ENCODE measurements at places on chromosomes 1 and 21.
A peak's percentile ranks its signal among the peaks of the same experiment; 100 is the strongest.

- DNase-seq = no peak
These were observed 39.6 kb downstream of the PRDM15 start for GRCh38 chr21:41839387-41840000.

DNA sequence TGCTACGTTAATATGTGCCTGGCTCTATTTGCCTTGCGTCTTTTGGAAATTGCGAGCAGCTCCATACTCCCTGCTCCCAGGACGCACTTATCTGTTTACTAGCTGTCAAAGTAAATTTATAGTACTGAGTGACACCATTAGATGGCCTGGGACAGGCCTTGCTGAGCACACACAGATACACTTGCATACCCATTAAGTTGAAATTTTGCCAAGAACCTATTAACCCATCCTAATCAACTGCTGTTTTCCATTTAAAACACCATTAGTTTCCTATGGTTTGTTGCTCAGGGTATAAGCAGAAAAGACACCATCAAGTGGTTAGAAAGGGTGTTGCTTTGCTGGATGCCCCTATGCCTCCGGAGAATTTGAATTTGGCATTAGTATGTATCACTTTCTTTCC lies 187.3 kb downstream of the SLC44A5 start:
- DNase-seq = no peak

GRCh38 chr1:229579059-229579673 lies 20.7 kb upstream of the ABCB10 start:
- DNase-seq = peak; percentile 74

GRCh38 chr1:47578721-47579419 lies 141.0 kb downstream of the FOXD2 start:
- no peak for DNase-seq

DNA sequence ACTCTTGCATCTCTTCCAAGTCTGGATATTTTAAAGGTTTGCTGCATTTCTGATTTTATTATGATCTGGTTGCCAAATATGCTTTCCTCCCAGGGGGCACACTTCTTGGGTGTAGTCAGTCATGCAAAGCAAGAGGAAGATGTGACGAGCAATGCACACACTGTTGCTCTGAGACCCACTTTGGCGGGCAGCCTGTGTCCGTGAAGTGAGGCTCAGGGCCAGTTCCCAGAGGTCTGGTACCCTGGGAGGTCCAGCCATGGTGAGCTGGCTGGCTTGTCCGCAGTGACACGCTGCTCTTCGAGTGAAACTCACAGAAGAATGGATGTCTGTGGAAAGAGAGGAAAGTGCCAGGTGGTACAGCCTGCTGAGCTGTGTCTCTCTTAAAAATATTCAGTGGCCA lies 52.8 kb upstream of the EDN2 start:
- DNase-seq = peak; percentile 25

GRCh38 chr1:25245809-25246599 lies 1.2 kb downstream of the RSRP1 start:
- no peak for DNase-seq

- DNase-seq = peak; percentile 61
These were observed at the start of gene ADAMTS5 for GRCh38 chr21:26967062-26967913. TSS of gene ADAMTS5 (minus strand) at chr21:26967088. CDS start at chr21:26966391, 697 bp downstream.

GRCh38 chr1:113756461-113756860 lies 2.8 kb downstream of the PHTF1 start:
- no peak for DNase-seq

DNA sequence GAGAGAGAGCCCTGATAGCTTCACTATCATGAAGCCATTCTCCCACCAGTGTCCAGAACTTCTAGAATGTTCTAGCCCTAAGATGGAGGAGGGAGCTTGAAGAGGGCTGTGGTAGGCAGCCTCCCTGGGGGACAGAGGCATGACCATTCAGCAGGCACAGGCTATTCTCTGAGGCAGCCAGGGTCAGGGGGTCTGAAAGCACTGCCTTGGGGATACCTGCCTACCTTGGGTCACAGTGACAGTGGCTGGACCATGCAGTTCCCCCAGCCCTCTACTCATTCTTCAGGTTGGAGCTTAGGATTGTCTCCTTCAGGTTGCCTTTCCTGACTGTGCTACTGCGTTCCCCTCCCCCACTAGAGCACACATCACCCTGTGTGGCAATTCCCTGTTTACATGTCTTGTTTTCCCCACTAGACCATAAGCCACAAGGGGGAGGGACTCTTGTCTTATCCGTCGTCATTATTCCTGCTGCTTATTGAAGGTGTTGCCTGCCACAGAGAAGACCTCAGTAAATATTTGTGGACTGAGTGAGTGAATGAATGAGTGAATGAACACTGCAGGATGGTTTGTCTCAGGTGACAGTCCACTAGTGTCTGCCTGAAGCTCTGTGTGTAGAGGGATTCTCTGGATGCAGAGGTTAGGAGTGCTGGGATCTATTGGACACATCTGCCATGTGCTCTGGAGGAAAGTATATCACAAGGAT lies 5.2 kb downstream of the ZDHHC18 start:
- DNase-seq = no peak

DNA sequence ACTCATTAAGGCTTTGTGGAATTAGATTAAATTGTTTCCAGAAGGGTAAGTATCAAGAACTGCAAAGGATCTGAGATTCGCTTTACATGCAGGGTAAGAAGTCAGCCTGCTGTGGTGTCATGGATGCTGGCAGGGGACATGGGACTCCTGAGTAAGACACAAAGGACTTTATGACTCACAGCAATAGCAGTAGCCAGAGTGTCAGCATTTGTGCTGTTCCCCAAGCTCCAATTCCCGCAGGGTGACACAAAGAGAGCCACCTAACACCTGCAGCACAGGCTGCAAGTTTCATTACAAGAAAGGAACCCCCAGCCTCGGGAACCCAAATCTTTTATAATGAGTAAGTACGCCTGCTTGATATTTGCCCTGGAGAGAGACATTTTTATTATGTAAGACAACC lies 298.1 kb upstream of the POU3F1 start:
- no peak for DNase-seq

DNA sequence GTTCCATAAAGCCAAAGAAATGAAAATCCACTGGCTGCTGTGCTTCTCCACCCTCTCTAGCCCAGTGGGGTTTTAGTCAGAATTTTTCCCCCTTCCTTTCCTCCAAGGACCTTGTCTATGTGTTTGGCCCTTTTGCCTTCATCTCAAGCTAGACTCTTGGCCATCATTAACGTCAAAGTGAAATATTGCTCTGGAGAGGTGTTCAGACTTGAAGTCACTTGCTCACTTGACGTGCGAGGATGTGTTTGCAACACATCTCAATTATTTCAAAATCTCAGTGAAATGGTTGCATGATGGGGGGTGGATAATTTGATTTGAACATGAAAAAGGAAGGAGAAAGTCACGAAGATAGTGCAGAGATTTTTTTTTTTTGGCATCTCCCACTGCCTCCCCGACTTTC lies 13.6 kb downstream of the EVA1C start:
- DNase-seq = no peak

GRCh38 chr1:246782120-246782900 lies 58.1 kb downstream of the SCCPDH start:
- peak; percentile 71 for DNase-seq

- DNase-seq = no peak
These were observed 47.6 kb downstream of the RHOU start for GRCh38 chr1:228782662-228783417.

DNA sequence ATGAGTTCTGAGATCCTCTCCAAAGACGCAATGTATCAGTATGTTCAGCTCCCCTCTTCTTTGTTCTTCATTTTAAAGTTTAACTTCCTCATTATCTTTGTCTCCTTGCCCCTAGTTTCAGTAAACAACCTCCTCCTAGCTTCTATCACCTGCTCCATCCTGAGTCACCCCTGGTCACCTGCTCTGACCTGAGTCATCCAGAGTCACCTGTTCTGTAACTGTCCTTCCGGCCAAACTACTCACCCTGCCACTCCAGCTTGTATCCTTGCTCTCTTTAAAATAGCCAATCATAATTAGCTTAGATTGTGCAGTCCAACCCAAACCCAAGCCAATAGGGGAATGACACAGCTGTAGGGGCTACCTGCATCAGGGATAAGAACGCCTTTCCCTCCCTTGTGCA lies 332.0 kb downstream of the OLFM3 start:
- no peak for DNase-seq

DNA sequence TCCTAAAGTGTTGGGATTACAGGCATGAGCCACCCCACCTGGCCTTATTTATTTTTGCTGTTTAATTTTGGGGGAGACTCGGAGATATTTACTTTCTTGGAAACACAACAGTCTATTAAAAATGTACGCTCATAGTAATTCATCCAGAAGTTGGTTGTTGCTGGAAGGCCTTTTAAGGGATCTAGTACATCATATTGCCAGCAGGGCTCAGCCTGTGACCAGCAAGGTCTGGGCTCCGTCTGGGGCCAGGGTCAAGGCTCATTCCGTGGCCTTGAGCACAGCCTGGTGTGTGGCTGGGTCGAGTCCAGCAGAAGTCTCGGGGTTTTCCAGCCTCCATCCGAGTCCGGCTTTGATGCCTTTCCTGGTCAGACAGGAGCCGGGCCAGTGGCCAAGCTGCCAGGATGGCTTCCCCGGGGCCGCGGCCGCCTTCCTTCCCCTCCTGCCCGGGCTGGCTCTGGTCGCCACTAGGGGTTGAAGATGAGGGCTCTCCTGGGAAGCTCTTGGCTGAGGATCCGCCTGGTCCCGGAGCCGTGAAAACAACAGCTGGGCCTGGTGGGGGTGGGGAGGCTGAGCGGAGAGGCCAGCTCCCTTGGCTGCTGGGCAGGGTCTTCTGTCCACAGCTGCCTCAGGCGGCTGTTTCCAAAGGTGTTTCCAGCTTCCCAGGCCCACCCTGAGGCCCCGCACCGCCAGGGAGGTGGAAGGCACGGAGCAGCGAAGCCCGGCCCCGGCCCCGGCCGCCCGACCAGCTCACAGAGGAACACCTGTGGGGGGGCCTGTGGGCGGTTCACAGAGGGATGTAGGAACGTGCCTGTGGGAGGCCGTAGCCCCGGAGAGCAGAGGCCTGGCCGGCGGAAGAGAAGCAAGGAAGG lies 5.1 kb upstream of the VWA1 start:
- peak; percentile 93 for DNase-seq

DNA sequence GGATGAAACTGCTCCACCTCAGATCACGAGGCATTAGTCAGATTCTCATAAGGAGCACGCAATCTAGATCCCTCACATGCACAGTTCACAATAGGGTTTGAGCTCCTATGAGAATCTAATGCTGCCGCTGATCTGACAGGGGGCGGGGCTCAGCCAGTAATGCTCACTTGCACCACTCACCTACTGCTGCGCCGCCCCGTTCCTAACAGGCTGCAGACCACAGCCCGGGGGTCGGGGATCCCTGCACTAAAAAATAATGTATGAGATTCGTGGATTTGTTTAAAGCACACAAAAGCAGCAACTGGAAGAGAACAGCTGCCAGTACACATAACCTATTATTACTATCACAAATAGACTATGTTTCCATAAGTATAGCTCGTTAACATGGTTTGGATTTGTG lies 72.9 kb downstream of the HLCS start:
- no peak for DNase-seq

DNA sequence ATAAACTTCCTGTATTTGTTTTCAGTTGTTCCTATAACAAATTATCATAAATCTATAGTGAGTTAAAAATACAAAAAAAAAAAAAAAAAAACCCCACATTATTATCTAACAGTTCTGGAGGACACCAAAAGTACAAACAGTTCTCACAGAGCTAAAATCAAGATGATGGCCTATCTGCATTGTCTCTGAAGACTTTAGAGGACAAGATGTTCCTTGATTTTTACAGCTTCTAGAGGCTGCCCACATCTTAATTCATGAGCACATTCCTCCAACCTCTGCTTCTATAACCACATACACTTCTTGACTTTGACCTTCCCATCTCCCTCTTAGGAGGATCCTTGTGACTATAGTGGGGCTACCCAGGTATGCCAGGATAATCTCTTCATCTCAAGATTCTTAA lies 806.1 kb downstream of the LTN1 start:
- DNase-seq = no peak

DNA sequence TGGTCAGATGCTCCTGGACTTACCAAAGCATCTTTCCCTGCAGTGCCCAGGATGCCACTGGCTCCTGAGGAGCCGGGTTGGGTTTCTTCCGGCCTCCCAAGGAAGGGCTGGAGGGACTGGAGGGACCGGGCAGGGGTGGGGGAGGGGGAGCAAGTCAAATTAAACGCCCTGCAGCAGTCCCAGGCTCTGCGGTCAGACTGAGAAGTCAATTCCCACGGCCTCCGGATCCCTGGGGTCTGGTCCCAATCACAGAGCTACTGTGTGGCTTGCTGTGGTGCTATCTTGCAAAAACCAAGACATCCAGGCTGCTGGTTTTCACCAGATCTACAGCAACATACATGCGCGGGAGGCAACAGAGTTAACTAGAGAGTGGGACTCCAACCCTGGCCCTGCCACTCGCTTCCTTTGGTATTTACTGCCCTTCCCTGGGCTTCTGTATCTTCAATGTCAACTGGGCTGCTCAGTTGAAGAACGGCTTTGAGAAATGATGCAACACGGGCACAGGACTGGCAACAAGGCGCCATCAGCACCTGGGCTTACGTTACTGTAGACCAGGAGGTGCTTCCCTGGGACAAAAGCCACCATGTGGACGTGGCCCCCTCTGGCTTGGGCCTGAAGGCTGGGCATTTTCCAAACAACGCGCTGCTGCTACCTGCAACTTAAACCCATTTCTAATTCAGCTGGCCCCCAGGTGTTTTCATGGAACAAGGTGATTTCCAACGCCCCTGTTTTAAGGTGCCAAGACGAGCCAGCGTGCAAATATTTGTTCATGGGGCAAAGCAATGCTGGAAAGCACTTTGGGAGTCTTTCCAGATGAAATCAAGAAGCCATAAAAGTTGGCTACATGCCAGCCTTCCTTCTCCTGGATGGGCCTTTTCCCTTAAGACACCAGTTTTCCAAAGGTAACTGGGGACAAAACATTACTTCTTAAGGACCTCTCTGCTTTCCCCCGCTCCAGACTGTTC lies 11.5 kb downstream of the RCC2 start:
- peak; percentile 39 for DNase-seq

GRCh38 chr1:4106731-4107130 lies 206.7 kb upstream of the C1orf174 start:
- no peak for DNase-seq

DNA sequence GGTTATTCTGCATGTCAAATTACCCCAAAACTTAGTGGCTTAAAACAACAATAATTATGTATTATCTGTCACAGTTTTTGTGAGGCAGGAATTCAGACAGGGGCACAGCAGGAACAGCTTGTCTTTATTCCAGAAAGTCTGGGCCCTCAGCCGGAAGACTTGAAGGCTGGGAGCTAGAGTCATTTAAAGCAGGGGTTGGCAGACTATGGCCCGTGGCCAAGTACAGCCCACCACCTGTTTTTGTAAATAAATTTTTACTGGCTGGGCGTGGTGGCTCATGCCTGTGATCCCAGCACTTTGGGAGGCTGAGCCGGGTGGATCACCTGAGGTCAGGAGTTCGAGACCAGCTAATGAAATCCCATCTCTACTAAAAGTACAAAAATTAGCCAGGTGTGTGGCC lies 39.6 kb upstream of the KDM4A start:
- no peak for DNase-seq

GRCh38 chr1:189960769-189961168 lies 516.9 kb downstream of the BRINP3 start:
- no peak for DNase-seq
